MCF 10A (cell line): ENCODE measurements at places on chromosomes 5 and 9.

GRCh38 chr5:172834415-172835289, 601 bp downstream of the ERGIC1 start:
- peaks cover 16% of the 10 kb centered on the region for H3K36me3 ChIP-seq
- no peaks in the 10 kb centered on the region for H3K27me3 ChIP-seq
- H3K4me3 ChIP-seq, result peak overlapping the region; percentile 87

GRCh38 chr9:134812343-134812673, 68.3 kb upstream of the FCN2 start:
- no peaks in the 10 kb centered on the region for H3K4me1 ChIP-seq
- H3K36me3 ChIP-seq, result no peaks in the 10 kb centered on the region
- no peak overlapping the region for H3K27ac ChIP-seq
- no peak for DNase-seq
- H3K4me3 ChIP-seq, result no peak overlapping the region
- H3K27me3 ChIP-seq, result peaks cover 44% of the 10 kb centered on the region

- DNase-seq, result no peak
- H3K36me3 ChIP-seq, result no peaks in the 10 kb centered on the region
- peaks cover 9% of the 10 kb centered on the region for H3K4me1 ChIP-seq
Observed at GRCh38 chr9:137427454-137428310, 4.5 kb downstream of the NOXA1 start.

GRCh38 chr5:133340002-133340755, 272.2 kb downstream of the FSTL4 start:
- H3K4me1 ChIP-seq, result no peaks in the 10 kb centered on the region
- H3K4me3 ChIP-seq, result no peak overlapping the region
- no peak for DNase-seq
- H3K36me3 ChIP-seq, result no peaks in the 10 kb centered on the region
- no peak overlapping the region for H3K27ac ChIP-seq

DNA sequence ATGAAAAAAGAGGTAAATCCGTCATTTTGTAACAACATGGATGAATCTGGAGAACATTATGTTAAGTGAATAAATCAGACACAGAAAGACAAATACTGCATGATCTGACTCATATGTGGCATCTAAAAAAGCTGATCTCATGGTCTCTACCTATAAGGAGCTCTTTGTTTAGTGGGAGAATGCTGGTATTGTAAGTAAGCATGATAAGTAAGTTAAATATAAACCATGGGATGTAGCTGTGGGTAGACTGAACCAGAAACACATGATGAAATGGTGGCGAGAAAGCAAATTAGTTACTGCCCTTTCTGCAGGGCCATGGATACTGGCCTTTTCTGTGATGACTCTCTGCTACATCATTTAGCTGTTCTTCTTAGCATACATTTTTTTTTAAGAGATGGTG, 66.4 kb upstream of the RUSC2 start:
- no peak overlapping the region for H3K4me3 ChIP-seq
- no peak overlapping the region for H3K27ac ChIP-seq
- peaks cover 6% of the 10 kb centered on the region for H3K36me3 ChIP-seq
- no peaks in the 10 kb centered on the region for H3K4me1 ChIP-seq
- no peaks in the 10 kb centered on the region for H3K27me3 ChIP-seq

DNA sequence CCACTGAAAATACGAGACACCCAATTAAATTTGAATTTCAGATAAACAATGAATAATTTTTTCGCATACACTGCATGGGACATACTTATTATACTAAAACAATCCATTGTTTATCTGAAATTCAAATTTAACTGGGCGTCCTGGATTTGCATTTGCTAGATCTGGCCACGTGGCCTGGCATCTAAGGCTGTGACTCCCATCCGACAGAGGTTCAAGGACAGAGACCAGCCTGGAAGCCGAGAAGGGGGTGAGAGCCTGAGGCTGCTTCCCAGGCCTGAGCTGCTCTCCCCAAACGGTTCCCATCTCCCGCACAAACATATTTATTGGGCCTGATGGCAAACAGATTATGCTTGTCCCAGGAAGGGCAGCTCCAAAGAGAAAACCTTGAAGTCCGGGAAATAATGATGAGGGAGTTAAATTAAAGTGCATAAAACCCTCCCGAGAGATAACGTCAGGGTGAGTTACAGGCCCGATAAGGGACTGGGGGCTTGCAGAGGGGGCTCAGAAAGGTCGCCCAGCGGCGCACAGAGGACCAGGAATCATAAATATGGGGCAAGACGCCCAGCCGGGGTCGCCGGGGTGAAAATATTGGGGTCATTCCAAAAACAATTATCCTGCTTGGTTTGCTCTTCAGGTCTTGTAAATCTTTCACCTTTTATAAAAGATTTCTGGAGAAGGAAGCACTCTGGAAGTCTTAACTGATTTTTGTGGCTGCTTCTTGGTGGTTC, 163.7 kb downstream of the GAPVD1 start:
- H3K36me3 ChIP-seq, result no peaks in the 10 kb centered on the region
- no peaks in the 10 kb centered on the region for H3K27me3 ChIP-seq
- DNase-seq, result no peak
- no peaks in the 10 kb centered on the region for H3K4me1 ChIP-seq
- H3K27ac ChIP-seq, result no peak overlapping the region

DNA sequence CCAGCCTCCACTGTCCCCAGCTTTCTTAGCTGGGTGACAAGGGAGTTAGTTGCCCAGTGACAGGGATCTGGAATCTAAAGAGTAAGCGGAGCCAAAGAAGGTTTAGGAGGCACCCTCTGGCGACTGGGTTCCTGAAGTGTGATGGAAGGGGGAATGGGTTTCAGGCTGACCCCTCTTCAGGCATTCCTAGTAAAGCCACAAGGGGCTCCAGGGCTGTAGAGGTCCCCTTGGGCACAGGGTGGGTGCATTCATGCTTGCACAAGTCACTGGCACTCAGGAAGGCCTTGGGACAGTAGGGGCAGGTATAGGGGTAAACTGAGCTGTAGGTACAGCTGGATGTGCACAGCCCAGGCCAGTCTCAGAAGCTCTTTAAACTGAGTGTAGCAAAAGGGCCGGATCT, 74.2 kb downstream of the CPLANE1 start:
- no peak overlapping the region for H3K4me3 ChIP-seq
- no peaks in the 10 kb centered on the region for H3K4me1 ChIP-seq
- no peak for DNase-seq
- no peak overlapping the region for H3K27ac ChIP-seq
- peaks cover 73% of the 10 kb centered on the region for H3K36me3 ChIP-seq
- H3K27me3 ChIP-seq, result no peaks in the 10 kb centered on the region

DNA sequence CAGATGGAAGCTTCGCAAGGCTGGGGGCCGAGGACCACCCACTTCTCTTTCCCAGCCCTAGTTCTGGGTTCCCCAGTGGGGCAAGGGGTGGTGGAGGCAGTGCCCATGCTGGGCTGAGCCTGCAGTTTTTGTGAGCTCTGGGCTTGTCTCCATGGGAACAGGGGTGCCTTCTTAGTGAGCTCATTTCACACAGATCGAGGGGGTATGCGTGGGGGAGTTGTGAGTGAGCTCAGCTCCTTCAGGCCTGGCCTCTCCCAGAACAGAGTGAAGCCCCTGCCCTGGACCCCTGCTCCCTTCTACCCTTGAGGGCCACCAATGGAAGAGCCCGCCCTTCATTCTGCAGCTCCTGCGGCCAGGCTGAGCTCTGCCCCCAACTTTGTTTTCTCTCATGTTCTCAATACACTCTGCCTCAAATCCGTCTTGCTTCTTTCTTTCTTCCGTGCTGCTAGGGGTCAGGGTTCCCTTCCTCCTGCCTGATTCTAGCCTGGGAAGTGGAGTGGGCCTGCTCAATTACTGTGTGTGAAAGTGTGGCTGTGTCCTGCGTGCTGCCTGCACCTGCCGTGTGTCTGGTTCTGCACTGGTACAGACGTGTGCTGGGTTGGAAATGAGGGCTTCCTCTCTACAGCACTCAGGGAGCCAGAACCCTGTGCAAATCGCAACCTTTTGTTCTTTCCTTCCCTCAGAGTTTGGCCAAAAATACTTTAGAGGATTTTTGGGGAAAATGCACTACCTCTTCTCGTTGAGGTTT, 9.0 kb upstream of the MYOZ3 start:
- H3K4me1 ChIP-seq, result peaks cover 22% of the 10 kb centered on the region
- H3K27ac ChIP-seq, result no peak overlapping the region
- peaks cover 38% of the 10 kb centered on the region for H3K36me3 ChIP-seq
- DNase-seq, result no peak
- no peaks in the 10 kb centered on the region for H3K27me3 ChIP-seq

GRCh38 chr5:156802501-156802900, 47.6 kb upstream of the PPP1R2B start:
- H3K36me3 ChIP-seq, result no peaks in the 10 kb centered on the region
- DNase-seq, result no peak
- no peaks in the 10 kb centered on the region for H3K27me3 ChIP-seq
- no peaks in the 10 kb centered on the region for H3K4me1 ChIP-seq
- no peak overlapping the region for H3K4me3 ChIP-seq

DNA sequence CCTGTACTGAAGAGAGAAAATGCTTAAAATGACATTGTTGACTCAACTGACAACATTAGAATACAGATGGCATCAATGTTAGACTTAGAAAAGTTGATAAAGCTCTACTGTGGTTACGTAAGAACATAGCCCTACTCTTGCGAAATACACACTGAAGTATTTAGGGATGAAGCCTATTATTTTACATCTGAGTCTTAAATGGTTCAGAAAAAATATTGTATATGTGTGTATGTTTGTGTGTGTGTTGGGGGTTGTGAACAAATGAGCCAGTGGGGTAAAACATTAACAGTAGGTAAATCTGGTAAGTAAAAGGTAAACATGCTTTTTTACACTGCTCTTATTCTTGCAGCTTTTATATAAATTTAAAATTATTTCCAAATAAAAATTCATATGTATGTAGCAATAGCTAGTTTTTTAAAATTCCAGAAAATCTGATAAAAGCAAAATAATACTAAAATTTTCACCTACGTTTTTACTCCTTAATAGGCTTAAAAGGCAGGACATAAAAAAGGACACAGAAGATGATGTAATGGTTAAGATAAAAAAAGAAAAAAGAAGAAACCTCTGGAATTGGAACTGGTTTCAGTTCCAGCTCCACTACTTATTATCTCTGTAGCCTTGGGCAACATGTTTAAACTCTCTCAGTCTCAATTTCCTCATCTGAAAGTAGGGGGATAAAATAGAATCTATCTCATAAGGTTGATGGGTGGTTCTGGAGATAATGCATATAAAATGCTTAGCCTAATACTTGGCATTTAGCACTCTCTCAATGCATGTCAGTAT, 44.3 kb downstream of the GARNL3 start:
- H3K36me3 ChIP-seq, result peaks cover 2% of the 10 kb centered on the region
- H3K27me3 ChIP-seq, result no peaks in the 10 kb centered on the region
- peaks cover 23% of the 10 kb centered on the region for H3K4me1 ChIP-seq
- no peak overlapping the region for H3K4me3 ChIP-seq
- DNase-seq, result peak; percentile 60
- H3K27ac ChIP-seq, result peak overlapping the region; percentile 34

- no peak overlapping the region for H3K4me3 ChIP-seq
- no peak for DNase-seq
- H3K27ac ChIP-seq, result no peak overlapping the region
Observed at GRCh38 chr9:106708475-106709146, 154.4 kb upstream of the ZNF462 start.

- H3K27ac ChIP-seq, result no peak overlapping the region
- peaks cover 3% of the 10 kb centered on the region for H3K27me3 ChIP-seq
- no peak overlapping the region for H3K4me3 ChIP-seq
- DNase-seq, result no peak
Observed at GRCh38 chr9:127741831-127742434, 6.8 kb upstream of the TOR2A start.

DNA sequence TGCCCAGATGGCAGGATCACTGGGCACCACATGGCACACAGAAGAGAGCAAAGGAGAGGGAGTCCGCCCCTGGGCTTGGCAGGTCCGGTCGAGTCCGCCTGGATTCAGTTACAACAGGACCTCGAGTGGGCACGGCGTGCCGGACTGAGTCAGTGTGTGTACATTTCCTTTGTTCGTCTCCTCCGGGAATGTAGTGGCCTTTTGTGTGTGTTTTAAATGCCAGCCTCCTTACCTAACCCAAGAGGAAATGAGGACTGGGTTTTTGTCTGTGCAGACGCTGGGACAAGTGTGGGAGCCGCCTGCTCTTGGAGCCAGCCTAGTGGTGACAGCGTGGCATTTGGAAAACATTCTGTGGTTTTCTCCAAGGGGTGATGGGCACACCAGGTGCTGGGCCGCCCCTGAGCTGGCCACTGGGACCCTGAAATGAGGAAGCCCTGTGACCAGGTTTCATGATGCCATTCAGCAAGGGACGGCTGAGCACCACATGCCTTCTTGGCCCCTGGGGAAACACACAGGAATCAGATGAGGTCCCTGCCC, 9.6 kb downstream of the NEK6 start:
- H3K27me3 ChIP-seq, result no peaks in the 10 kb centered on the region
- H3K27ac ChIP-seq, result peak overlapping the region; percentile 84
- H3K4me3 ChIP-seq, result peak overlapping the region; percentile 13

GRCh38 chr5:135153259-135153658, 119.2 kb upstream of the PITX1 start:
- H3K4me3 ChIP-seq, result no peak overlapping the region
- no peak overlapping the region for H3K27ac ChIP-seq
- H3K4me1 ChIP-seq, result peaks cover 34% of the 10 kb centered on the region
- DNase-seq, result no peak
- no peaks in the 10 kb centered on the region for H3K27me3 ChIP-seq

GRCh38 chr9:84170521-84171141, 169.9 kb downstream of the SLC28A3 start:
- H3K27me3 ChIP-seq, result no peaks in the 10 kb centered on the region
- H3K27ac ChIP-seq, result peak overlapping the region; percentile 69
- H3K4me1 ChIP-seq, result peaks cover 21% of the 10 kb centered on the region
- H3K4me3 ChIP-seq, result no peak overlapping the region
- peaks cover 6% of the 10 kb centered on the region for H3K36me3 ChIP-seq

GRCh38 chr5:17022296-17022695, 86.2 kb upstream of the MYO10 start:
- H3K27me3 ChIP-seq, result no peaks in the 10 kb centered on the region
- no peak overlapping the region for H3K27ac ChIP-seq
- H3K36me3 ChIP-seq, result no peaks in the 10 kb centered on the region
- no peak for DNase-seq
- H3K4me1 ChIP-seq, result peaks cover 10% of the 10 kb centered on the region

GRCh38 chr5:150642567-150642927, 2.1 kb downstream of the SYNPO start:
- peak; percentile 97 for DNase-seq
- H3K27me3 ChIP-seq, result no peaks in the 10 kb centered on the region
- H3K27ac ChIP-seq, result peak overlapping the region; percentile 57

DNA sequence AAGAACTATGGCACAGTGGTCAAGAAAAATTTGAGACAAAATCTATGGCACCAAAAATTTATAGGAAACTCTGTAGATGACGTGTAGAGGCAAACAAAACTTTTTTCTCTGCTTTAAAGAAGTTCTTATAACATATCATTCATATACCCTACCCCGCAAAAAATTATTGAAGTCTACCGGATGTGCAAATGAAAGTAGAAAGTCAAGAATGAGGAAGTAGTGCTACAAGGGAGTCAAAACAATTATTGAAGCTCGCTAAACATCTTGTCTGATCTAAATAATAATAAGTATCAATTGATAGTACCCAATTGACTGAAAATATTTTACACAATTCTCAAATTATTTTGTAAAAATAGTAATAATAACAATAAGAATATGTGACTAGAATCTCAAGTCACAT, 398.5 kb downstream of the TAF11L14 start:
- no peaks in the 10 kb centered on the region for H3K4me1 ChIP-seq
- H3K36me3 ChIP-seq, result no peaks in the 10 kb centered on the region
- DNase-seq, result no peak
- no peaks in the 10 kb centered on the region for H3K27me3 ChIP-seq
- H3K4me3 ChIP-seq, result no peak overlapping the region
- H3K27ac ChIP-seq, result no peak overlapping the region
